ENCODE measurements at places on chromosomes 5 and 9. TPM values are rescaled to one million over a fixed set of nuclear protein-coding genes. Genes with fewer than 3 reads are reported as not detected.

GRCh38 chr5:98755406-98755805 is 18.1 kb upstream of the RGMB start:
- peak; percentile 75 for DNase-seq

DNA sequence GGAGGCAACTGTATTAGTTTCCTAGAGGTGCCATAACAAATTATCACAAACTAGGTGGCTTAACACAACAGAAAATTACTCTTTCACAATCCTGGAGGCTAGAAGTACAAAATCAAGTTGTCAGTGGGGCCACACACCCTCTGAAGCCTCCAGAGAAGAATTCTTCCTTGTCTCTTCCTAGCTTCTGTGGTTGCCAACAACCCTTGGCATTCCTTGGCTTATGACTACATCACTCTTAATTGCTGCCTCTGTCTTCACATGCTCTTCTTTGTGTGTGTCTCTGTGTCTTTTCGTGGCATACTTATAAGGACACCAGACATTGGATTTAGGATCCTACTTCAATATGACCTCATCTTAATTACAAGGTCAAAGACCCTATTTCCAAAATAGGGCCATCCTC is 327.5 kb downstream of the CHSY3 start:
- DNase-seq: peak; percentile 28

GRCh38 chr9:81035171-81035570 is 654.2 kb downstream of the TLE1 start:
- DNase-seq: no peak

DNA sequence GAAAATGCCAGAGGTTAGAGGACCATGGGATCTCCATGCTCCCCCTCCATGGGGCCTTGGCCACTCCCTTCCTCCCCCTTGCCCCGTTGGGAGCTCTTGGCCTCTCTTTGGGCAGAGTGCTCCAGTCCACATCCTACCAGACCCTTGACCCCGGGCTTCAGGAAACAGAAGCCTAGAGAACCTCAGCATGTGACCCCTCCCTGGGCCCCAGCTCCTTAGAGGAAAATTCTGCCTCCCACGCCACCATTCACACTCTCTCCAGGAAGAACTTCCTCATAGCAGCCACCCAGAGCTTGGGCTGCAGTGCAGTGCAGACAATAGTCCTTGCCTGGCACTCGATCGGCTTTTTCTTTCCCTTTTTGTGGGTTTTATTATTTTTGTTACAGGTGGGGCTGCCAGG is 6.0 kb downstream of the LHX6 start:
- DNase-seq: no peak

- no peak for DNase-seq
Observed at GRCh38 chr9:8651070-8651845, 851.7 kb upstream of the DMAC1 start.

GRCh38 chr5:93642526-93642925 is 59.5 kb downstream of the NR2F1 start:
- no peak for DNase-seq

DNA sequence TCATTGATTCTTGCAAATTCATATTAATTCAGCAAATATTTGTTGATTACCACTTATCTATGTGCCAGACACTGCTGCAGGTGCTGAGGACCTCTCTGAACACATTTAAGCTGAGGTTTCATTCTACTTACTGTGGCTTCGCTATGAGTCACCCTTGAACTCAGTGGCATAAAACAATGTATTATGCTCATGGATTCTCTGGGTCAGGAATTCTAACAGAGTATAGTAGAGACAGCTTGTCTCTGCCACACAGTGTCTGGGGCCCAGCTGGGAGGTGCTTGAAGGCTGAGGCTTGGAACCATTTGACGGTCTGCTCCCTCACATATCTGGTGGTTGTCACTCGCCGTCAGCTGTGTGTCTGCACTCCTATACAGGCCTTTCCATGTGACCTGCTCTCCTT is 124.3 kb upstream of the NR3C1 start:
- DNase-seq: peak; percentile 71

- DNase-seq: no peak
Observed at GRCh38 chr9:124248066-124248465, 9.7 kb upstream of the NEK6 start.

- DNase-seq: no peak
Observed at GRCh38 chr9:133420392-133420827, 1.8 kb upstream of the ADAMTS13 start.

DNA sequence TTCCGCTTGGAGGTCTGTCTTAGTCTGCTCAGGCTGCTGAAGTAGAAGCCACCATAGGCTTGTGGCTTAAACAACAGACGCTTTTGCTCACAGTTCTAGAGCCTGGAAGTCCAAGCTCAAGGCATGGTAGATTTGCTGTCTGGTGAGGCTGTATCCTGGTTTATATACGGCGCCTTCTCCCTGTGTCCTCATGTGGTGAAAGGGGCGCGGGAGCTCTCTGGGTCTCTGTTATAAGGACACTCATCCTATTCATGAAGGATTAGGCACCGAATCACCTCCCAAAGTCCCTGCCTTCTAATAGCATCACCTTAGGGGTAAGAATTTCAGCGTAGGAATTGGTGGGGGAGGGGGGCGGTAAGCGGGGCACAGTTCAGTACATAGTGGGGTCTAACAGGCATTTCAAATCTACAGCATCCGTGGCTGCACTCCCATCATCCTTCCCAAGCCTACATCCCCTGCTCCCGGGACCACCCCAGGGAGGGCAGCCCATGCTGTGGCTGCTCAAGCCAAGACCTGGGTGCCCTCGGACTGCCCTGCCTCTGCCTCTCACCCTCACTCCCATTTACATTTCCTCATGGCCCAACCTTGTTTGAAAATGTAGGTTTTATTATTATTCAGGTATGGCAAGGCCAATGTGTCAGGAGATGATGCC is 15.1 kb upstream of the LPCAT1 start:
- DNase-seq: no peak

DNA sequence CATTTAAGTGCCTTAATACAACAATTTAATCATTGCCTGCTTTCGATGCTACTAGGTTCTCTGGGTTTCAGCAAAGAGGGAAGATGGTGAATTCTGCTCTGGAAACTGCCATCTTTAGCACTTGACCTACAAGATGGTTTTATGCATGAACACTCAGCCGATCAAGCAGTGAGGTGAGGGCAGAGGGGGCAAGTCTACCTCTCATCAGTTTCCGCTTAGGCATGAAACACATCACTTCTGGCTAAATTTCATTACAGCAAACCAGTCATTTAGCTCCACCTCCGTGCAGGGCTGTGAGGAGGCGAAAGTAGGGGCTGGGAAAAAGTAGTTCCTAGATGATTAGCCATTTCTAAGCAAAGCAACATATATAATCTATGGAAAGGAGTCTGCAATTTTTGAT is 1018.0 kb downstream of the CDH18 start:
- no peak for DNase-seq

DNA sequence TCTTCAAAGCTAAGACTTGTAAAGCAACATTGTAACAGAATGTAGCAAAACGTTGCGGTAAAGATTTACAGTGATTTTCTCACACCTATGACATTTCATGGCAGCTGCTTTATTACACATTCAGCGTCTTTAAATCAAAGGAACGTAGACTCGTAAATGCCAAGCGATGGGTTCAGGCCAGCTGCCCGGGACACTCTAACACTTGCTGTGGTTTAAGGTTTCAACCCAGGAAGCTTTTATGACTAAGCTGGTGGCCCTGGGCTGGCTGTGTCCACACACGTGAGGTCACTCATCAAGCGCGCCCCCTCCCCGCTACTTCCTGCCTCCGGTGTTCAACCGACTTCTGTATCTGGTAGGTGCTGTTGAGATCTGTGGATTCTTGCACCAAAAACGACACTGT is 2.5 kb downstream of the SLC6A18 start:
- DNase-seq: peak; percentile 79

Gene MEIKIN
- not detected for total RNA-seq

Gene CCDC152
- total RNA-seq: not detected

Gene IFNE
- total RNA-seq: not detected

Gene CKS2
- total RNA-seq: 25.5 TPM

Gene BTNL9
- not detected for total RNA-seq

Gene EGFL7
- 7.0 TPM for total RNA-seq

Gene TRIP13
- total RNA-seq: 3.5 TPM

Gene TAF11L10
- not detected for total RNA-seq

Gene NOTCH1
- 16.0 TPM for total RNA-seq

Gene CNTNAP3
- 0.37 TPM for total RNA-seq

Gene PLPPR1
- total RNA-seq: 0.31 TPM

Gene ADAM19
- 33.4 TPM for total RNA-seq

Gene LCN15
- not detected for total RNA-seq

Gene MYO10
- 60.9 TPM for total RNA-seq

Gene TAF9
- total RNA-seq: 60.5 TPM

Gene ALDH7A1
- total RNA-seq: 22.1 TPM

Gene PRELID2
- 1.8 TPM for total RNA-seq

Gene NOP16
- total RNA-seq: 29.7 TPM

All from myocyte (in vitro differentiated cells).